NCI-H510A treated with DMSO at 0.1 percent for 48 hours (cell line): ENCODE measurements at places on chromosomes 12 and 14.

- no peak for DNase-seq
Measured at GRCh38 chr12:57775563-57776246, 3.3 kb downstream of the EEF1AKMT3 start.

DNA sequence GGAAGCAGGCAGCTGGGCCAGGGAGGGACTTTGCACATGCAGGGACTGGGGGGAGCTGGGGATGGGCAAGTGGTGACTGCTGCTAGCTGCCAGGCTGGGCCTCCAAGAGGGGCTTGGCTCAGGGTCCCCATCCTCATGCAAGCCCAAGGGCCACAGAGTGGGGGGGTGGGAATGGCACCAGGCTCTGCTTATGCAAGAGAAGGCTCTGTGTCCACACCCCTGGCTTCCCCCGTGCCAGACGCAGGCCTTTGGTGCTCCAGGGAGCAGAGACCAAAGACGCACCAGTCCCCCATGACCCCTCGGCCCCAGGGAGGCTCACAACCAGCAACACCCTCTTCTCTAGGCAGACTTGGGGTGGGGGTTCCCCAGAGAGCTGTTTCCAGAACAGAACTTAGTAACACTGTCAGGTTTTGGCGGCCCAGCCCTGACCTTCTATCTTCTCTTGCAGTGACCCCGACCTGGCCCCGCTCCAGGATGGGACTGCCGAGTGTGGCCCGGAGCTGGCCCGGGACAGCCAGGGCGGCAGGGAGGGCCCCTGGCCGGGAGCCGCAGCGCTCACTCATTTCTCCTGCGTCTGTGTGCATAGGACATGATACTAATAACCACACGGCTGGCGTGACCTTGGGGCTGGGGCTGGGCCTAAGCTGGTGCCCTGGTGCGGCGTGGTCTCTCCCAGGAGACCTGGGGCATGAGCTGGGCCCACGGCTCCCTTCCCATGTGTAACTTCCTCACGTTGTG is 14.3 kb downstream of the XRCC3 start:
- DNase-seq = no peak

- DNase-seq = peak; percentile 81
Measured at GRCh38 chr14:71103662-71104484, 196.6 kb downstream of the PCNX1 start.

- peak; percentile 8 for DNase-seq
Measured at GRCh38 chr14:97395068-97395467, 597.9 kb downstream of the VRK1 start.

DNA sequence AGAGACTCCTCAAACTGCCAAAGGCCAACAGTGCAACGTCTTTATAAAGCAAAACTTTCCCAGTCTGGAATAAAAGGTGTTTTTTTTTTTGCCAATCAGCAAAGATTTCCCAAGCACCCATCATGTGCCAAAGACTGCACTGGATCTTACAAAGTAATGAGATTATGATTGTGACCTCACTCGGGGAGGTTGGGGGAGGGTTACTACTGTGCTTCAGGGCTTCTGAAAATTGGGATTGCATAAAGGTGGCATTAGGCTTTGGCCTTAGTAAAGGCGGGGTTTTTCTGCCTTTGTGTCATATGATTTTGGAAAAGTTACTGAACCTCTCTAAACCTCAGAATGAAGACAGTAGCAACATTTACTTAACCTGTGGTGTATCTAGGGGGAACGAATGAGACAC is 233.8 kb downstream of the DACT1 start:
- no peak for DNase-seq

- peak; percentile 27 for DNase-seq
Measured at GRCh38 chr12:9943240-9943639, 11.1 kb upstream of the CLEC2A start.

DNA sequence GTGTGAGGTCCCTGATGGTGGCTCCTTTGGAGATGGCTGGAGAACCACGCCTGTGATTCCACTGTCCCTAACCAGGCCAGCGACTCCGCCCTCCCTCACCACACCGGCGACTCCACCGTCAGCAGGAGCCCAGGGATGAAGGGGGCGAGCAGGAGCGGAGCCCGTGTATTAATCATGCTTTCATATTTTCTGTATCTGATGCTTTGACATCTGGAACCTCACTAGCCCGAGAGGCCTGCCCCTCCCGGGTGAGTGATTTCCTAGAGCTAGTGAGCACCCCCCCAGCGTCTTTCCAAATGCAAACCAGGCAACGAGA is 69.9 kb downstream of the NOC4L start:
- DNase-seq = no peak

- DNase-seq = no peak
Measured at GRCh38 chr14:53260286-53260685, 107.2 kb upstream of the DDHD1 start.

GRCh38 chr12:7483343-7483742 is 20.2 kb downstream of the CD163 start:
- no peak for DNase-seq

DNA sequence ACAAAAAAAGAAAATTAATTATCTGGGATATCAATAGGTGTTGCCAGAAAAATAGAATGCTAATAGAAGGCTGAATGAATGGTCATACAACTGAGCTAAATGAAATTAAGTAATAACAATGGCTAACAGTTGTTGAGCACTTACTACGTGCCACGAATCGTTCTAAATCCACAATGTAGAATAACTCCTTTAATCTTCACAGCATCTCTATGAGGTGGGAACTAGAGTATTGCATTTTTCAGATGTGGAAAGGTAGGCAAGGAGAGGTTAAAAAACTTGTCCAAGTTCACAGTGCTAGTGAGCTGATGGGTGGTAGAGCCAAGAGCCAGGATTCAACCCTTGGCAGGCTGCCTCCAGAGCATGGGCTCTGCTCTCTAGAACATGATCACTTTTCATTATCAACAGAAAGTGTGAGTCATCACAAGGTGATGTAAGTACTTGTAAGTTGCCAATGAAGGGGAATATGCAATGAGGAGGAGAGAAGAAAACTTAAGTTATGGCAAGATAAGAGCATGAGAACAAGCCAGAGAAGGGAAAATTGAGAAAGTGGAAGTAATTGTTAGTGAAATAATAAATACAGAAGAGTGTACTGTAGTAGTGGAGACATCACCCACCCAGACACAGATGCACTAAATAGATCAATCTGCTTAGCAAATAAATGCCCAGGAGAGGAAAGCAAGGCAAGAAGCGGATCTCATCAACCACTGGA is 122.1 kb downstream of the PRKD1 start:
- DNase-seq = peak; percentile 27

- peak; percentile 82 for DNase-seq
Measured at GRCh38 chr12:57069523-57069922, 9.1 kb downstream of the NEMP1 start.

- DNase-seq = no peak
Measured at GRCh38 chr14:25551674-25552073, 501.7 kb upstream of the STXBP6 start.

DNA sequence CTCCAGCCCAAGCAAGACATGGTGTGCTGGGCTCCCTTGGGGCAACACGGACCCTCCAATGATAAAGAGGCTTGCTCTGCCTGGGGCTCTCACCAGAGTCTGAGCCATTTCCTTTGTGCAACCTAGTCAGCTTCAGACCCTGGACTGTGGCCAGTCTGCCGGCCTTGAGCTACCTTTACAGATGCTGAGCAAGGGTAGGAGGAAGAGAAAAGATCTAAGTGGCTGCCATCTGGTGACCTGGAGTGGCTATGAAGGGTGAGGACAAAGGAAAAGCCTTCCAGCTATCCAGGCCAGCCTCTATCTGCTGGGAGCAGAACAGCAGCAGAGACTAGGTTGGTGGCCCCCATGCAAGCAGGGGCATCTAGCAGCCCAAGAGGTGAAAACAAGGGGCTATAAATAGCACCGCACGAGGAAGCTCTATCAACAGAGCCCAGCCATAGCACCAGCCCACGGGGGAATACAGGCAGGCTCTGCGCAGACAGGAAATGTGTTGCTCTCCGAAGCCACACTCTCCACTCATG is 230.1 kb downstream of the FOXN3 start:
- peak; percentile 29 for DNase-seq

GRCh38 chr12:70353780-70354660 is 12.1 kb upstream of the KCNMB4 start:
- no peak for DNase-seq

GRCh38 chr14:83697099-83697498 is 1832.8 kb upstream of the FLRT2 start:
- DNase-seq = no peak

DNA sequence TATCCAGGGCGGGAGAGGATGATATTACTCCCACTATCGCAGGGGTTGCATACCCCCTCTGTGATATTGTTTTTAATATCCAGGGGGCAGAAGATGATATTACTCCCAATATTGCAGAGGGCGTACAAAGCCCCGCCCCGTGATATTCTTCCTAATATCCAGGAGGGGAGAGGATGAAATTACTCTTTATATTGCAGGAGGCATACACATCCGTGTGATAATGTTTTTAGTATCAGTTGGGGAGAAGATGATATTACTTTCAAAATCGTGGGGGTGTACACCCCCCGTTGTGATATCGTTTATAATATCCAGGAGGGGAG is 52.9 kb upstream of the OXA1L start:
- DNase-seq = no peak

DNA sequence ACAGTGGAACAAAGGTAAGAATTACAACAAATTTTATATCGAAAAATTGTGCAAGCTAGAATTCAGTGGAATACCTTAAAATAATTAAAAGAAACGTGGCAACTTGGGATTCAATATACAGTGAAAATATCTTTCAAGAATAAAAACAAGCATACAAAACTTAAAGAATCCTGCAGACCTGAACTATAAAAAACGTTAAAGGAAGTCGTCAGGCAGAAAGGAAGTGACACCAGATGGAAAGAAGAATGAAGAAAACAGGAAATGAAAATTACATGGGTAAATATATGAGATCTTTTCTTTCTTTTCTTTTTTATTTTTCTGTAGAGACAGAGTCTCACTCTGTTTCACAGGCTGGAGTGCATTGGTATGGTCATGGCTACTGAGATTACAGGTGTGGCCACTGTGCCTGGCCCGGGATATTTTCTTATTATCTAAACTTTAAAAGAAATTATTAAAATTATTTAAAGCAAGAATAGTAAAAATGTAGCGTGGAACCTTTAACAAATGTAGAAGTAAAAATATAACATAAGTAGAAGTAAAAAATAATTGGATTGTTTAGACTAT is 4.7 kb downstream of the MGP start:
- no peak for DNase-seq

DNA sequence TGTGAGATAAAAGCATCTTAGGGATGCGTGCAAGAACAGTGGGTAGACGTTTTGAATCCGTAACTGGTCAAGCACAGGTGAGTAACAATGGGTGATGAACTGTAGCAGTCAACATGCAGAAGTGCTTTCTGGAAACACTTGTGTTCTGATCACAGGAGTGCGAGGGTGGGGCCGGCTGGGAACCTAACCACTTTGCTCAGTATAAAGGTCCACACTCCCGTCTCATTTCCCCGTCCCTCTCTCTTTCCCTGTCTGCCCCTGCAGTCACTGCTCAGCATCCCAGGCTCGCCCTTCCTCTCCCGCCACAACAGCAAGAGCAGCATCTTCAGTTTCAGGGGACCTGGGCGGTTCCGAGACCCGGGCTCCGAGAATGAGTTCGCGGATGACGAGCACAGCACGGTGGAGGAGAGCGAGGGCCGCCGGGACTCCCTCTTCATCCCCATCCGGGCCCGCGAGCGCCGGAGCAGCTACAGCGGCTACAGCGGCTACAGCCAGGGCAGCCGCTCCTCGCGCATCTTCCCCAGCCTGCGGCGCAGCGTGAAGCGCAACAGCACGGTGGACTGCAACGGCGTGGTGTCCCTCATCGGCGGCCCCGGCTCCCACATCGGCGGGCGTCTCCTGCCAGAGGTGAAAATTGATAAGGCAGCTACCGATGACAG is 127.1 kb downstream of the FIGNL2 start:
- DNase-seq = no peak

DNA sequence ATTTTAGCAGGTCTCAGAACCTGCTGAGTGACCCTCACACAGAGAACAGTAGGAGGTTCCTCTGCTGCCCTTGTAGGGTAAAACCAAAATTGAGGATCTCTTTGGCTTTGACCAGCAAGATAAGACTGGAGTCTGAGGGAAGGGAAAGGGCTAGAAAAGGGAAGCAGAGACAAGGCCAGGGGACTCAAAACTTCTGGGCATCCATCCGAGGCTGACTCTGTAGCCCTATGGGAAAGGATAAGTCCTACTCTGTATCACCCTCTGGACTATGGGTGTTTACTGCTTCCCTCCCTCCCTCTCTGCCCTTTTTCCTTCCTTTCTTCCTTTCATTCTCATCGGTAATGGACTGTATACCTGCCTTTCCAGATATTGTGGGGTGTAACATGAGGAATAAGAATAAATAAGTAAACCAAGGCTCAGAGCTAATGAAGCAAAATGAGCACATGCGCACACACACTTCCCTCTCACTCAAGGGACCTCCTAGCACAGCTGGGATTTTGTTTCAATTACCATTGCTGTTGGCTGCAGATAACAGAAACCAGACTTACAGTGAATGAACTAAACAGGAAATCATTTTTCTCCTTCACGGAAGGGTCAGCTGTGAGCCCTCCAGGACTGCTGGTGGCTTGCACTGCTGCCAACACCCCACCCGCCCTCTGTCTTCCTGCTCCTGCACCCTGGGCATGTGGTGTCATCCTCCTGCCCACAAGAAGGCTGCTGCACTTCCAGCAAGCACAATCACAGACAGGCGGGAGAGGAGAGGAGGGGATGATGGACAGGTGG is 404.4 kb upstream of the CCDC196 start:
- no peak for DNase-seq

- no peak for DNase-seq
Measured at GRCh38 chr12:131869871-131870418, 24.5 kb upstream of the ULK1 start.

GRCh38 chr12:106084014-106084671 is 54.6 kb downstream of the NUAK1 start:
- no peak for DNase-seq

GRCh38 chr14:45181806-45182205 is 46.1 kb downstream of the FANCM start:
- no peak for DNase-seq

DNA sequence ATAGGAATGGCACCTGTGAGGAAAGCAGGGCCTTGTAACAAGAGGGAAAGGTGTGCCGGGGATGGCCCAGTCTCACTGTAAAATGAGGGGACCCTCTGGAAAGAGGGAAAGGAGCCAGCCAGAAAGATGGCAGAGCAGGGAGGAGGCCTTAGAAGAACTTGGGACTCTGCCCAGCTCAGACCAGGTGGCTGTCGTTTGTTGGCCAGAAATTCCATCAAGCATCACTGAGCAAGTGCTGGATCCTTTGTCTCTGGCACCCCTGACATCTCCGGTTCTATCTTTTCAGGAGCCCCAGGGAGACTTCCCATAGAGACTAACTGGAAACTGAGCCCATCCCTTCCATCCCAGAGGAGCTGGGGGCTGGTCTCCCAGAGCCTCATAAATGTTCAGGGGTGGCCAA is 43.3 kb downstream of the DEGS2 start:
- DNase-seq = no peak

DNA sequence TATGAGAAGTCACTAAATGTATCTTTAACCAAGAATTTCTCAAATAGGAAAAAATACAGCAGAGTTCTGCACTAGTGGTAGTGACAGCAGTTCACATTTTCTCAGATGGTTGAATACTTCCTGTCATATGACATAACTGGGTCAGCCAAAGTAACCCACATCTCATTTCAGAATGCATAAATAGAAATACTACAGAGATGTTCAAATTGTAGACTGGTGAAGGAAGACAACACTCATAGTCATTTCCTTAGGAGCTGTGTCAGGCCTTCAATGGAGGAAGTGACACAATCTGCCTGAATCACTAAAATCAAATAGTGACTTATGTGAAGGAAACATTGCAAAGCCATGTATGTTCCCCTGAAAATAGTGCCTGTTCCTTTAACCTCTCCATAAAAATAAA is 32.4 kb downstream of the FERMT2 start:
- DNase-seq = no peak
